ENCODE measurements at places on chromosomes 6 and 20.

GRCh38 chr6:82056567-82056966, 191.0 kb downstream of the IBTK start:
- DNase-seq = no peak

DNA sequence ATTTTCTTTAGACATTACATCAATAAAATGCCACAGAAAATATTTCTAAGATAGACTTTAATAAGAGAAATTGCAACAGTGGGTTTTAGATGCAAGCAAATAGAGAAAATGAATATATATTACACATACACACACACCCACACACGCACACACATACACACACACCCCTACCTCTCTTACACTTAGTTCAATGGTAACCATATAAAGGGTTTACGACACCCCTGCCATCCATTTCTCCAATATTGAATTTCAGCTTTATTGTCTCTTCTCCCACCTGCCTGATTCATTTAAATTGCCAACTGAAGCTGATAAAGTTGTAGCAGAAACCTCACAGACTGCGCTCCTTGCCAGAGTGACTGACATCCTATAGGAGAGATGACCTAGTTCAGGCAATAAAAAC, 154.6 kb downstream of the ADAT2 start:
- no peak for DNase-seq

GRCh38 chr20:37669062-37669772, 24.6 kb upstream of the CTNNBL1 start:
- DNase-seq = no peak

GRCh38 chr6:34982424-34982852, 93.4 kb downstream of the ANKS1A start:
- DNase-seq = no peak

DNA sequence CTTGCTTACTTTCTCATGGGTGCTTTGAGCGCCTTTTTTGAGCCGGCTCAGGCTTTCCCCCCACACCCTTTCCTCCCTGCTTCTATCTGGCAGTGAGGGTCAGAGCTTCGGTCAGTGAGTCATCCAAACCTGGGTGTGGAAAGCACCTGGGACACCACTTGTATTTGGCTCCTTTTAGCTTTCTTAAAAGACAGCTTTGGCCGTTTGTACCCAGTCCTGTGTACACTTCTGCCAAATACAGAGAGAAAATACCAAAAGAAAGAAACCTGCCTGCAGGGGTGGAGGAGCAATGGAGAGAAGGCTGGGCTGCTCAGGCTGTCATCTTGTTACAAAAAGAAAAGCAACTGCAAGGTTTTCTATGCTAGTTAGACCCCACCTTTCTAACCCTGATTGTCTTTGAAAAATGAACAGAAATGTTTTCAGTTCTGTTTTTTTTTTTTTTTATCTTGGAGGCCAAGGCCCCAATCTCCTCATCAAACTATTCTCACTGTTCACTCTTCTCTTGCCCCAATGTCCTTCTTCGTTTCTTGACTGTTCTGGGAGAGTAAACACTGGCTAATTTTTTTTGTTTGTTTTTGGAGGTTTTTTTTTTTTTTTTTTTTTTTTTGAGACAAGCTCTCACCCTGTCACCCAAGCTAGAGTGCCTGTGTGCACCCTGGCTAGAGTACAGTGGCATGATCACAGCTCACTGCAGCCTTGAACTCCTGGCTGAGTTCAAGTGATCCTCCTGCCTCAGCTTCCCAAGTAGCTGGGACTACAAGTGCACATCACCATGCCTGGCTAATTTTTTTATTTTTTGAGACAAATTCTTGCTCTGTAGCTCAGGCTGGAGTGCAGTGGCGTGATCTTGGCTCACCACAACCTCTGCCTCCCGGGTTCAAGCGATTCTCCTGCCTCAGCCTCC, 76.4 kb downstream of the SSR1 start:
- DNase-seq = no peak

DNA sequence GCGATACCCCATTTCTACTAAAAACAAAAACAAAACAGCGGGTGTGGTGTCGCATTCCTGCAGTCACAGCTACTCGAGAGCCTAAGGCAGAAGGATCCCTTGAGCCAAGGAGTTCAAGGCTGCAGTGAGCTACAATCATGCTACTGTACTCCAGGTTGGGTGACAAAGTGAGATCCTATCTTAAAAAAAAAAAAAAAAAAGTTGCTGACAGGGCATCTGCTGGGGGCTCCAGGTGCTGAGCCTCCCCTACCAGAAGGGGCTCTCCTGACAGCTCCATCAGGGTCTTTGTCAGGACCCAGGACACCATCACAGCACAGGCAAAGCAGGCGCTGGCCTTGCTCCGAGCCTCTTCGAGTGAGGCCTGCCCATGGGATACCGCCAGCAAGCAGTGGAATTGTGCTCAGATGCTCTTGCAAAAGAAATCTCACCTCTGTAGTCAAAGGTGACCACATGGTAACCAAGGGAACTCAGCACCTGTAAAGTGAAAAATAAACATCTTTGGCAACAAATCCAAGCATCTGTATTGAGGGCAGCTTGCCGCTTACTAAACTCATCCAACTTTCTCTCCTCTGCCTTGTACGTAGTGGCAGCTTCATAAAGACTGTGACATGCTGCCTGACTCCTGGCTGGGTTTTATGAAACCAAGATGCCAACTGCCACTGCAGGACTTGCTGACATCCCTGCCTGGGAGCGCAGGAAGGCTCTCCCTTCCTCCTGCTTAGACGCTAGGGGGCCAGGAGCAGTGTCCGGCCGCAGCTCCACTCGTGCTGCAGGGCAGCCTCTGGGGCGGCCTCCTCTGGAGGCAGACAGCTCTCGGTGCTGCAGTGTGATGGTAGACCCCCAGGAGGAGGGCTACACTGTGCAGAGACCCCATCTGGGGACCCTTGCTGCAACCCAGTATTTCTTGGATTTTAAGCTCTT, 66.9 kb downstream of the PYGB start:
- no peak for DNase-seq

DNA sequence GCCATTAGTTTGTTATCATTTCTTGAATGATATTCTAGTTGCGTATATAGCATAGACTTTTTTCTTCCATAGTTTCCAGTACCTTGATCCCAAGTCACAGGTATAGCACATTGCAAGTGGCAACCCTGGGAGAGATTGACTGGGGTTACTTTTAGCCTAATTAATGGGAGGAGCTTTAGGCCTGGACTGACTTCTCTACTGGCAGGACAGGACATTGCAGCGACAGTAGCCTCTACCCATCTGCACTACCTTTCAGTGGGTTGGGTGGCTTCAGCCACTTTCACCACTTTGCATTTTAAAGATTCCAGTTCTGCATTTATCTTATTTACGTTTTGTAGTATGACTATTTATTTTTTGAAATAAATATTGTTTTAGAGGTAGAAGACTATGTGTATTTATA, 320.3 kb downstream of the RIMS1 start:
- DNase-seq = no peak

- no peak for DNase-seq
Observed at GRCh38 chr6:121521164-121521555, 85.7 kb downstream of the GJA1 start.

DNA sequence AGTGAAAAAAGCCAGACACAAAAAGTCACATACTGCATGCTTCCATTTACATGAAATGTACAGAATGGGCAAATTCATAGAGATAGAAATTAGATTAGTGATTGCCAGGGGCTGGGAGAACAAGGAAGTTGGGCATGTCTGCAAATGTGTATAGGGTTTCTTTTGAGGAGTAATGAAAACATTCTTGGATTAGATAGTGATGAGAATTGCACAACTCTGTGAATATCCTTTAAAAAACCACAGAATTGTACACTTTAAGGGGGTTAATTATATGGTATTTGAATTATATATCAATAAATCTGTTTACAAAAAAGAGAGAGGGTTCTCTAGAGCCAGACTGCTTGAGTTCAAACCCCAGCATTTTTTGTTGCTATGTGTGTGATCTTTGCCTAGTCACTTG, 188.1 kb downstream of the CDC5L start:
- DNase-seq = no peak

- DNase-seq = no peak
Observed at GRCh38 chr20:2698186-2698817, 5.7 kb downstream of the EBF4 start.

DNA sequence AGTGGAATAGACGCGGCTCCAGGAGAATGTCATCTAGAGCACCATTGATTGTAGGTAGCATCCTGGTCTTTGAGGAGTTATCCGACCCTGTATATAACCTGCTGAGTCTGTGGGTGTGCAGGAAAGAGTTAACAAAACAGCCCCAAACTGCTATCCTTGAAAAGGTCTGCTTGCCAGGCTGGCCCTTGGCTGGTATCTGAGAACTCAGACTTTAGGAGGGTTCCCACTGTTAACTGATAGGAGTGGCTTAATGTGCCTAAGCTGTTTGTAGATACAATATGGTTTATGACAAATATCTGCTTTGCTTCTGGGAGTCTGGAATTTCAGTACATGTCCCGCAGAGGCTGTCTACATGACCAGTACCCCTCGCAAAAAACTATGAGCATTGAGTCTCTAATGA, 27.6 kb upstream of the MCUR1 start:
- DNase-seq = no peak

DNA sequence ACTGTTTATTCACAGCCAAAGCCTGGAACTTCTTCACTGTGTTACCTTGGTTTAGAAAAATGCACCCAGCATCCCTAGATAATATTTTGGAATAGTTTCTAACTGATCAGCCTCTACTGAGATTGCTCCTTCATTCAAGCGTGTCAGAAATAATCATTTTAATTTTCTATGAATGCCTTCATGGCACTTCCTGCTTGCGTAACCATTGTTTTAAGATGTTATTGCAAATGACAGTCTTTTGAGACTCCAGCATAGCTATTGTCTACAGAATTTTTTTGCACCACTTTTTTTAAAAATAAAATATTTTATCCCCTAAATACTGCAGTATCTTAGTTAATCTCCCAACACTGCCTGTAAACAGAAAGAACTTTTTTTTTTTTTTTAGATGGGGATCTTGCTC, 213.1 kb downstream of the PHACTR1 start:
- no peak for DNase-seq

GRCh38 chr6:21953831-21954801, 342.7 kb downstream of the PRL start:
- DNase-seq = no peak

GRCh38 chr6:129890164-129890563, 29.0 kb upstream of the TMEM244 start:
- DNase-seq = no peak

GRCh38 chr6:44618371-44618770, 230.9 kb downstream of the CDC5L start:
- no peak for DNase-seq

DNA sequence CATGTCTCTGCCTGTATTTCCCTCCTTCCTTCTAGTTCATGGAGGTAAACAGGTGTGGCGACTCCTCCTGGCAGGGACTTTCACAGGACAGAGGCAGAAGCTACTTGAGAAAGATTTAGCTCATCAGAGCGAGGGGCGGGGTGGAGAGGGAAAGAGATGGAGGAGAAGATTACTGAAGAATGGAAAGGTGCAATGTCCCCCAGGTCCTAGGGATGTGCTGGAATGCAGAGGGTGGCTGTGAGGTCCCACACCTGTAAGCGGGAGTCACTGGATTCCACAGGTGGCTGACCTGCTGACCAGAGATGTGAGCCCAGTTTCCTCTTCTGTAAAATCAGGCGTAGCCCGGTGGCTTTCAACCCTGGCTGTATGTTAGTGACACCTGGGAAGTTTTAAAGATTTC, 199.2 kb upstream of the SULF2 start:
- DNase-seq = no peak

GRCh38 chr6:102126488-102126887, 733.0 kb downstream of the GRIK2 start:
- no peak for DNase-seq

DNA sequence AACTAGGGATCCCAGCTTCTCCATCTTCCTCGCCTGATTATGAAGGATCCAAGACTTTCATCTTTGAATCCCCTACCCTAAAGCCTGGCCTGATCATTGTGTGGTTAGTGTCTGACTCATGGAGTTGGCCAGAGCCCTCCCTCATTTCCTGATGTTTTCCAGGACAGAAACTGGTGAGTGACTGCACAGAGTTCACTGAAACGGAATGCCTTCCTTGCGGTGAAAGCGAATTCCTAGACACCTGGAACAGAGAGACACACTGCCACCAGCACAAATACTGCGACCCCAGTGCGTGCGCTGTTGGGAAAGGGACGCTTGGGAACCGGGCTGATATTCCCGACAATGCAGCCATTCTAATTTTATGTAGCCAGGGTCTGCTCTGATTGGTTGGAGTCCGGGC, 4.0 kb downstream of the CD40 start:
- DNase-seq = no peak
